ENCODE measurements at places on chromosomes 5 and 9.

GRCh38 chr9:136208675-136209074 is 3.7 kb upstream of the LHX3 start:
- no peak for DNase-seq

DNA sequence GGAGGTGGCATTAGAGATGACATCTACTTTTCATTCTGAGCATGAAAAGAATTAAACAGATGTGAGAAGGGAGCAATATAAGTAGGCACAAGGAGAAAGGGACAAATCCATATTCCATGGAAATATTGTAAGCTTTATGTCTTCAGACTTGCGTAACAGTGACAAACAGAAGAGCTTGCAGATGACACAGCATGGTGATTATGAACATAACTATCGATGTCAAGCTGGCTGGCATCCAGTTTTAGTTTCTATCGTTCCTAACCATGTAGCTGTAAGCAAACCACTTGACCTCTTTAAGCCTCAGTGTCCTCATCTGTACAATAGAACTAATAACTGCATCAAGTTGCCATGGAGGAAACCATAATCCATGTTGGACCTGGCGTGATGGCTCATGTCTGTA is 246.7 kb upstream of the ADRA1B start:
- DNase-seq: peak; percentile 69

DNA sequence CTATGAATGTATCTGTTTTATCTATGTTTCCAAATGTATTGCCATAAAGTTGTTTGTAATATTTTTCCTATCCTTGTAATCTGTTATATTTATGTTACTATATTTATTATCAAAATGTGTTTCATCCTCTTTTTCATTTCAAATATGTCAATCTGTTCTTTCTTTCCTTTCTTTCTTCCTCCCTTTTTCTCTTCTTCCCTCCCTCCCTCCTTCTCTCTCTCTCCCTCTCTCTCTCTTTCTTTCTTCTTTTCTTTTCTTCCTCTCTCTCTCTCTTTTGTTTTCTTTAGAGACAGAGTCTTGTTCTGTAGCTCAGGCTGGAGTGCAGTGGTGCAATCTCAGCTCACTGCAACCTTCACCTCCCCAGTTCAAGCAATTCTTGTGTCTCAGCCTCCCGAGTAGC is 91.3 kb downstream of the GTF3C4 start:
- no peak for DNase-seq

DNA sequence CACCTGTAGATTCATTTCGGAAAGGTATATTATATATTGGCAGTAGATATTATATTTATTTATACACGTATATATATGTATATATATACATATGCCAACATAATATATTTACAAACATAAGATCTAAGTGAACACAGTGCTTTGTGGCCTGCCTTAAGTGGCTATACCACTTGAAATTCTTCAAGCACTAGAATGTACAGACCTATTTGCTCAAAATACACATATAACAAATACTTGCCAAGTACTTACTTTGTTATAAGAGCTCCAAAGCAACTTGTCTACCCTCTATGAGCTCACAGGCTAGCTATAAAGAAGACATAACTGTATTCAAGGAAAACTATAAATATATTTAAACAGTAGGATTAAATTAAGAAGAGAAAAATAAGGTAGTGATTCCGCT is 33.6 kb upstream of the SLC36A1 start:
- DNase-seq: no peak

DNA sequence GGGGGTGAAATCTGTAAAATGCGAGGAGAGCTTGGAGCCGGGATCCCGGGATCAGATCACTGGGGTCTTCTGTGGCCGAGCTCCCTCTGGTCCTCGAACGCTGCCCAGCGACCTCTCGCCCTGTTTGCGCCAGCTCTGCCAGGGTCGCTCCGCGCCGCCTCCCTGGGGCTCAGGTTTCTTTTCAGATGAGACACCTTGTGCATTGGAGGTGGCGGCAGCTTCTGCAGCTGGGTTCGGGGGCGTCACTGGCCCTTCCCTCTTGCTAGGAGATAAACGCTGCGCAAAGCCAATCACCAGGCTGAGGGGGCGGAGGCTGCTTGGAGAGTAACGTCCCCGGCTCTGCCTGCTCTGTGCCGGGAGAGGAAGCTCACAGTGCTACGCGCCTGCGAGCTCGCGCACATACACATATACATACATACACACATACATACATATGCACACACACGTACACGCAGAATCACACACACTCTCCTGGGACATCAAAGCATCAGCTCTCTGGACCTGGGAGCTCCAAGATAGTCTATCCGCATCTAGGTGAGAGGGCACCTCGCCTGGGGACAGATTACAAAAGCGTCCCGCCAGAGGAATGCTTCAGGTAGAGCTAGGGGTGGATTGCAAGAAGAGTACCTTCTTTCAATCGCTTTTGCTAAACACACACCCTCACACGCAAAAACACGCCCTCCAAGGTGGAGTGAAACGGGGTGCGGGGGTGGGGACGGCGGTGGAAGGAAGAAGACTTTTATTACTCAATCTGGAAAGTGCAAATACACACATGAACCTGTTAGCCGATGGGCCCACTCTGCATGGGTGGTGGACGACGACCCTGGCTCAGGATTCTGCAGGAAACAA is at the start of gene ST8SIA4:
Gene ST8SIA4 (minus strand): TSS at position 244 of the 849 bp plus-strand sequence. CDS start 327 bp downstream, outside the sequence.
- peak; percentile 92 for DNase-seq

GRCh38 chr5:79901631-79902030 is 89.4 kb downstream of the MTX3 start:
- no peak for DNase-seq

DNA sequence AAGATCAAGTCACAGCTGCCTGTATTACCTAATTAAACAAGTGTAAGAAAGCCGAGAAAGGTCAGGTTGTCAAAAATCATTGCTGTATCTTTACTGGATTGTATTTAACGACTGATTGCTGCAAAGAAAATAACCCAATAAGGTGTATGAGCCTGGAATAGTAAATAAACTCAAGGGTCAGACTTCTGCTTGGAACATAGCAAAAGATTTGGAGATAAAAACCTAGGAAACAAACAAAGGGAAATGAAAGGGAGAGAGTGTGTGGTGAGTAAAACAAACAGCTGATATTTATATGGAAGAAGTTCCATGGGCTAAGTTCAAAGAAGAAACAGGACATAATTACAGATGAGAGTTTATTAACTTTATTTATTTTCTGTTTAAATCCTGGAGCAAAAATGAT is 354.0 kb downstream of the TLR4 start:
- no peak for DNase-seq

GRCh38 chr9:113475992-113476391 is 12.5 kb downstream of the RGS3 start:
- DNase-seq: no peak

GRCh38 chr9:99831857-99832557 is 10.3 kb downstream of the NR4A3 start:
- no peak for DNase-seq

DNA sequence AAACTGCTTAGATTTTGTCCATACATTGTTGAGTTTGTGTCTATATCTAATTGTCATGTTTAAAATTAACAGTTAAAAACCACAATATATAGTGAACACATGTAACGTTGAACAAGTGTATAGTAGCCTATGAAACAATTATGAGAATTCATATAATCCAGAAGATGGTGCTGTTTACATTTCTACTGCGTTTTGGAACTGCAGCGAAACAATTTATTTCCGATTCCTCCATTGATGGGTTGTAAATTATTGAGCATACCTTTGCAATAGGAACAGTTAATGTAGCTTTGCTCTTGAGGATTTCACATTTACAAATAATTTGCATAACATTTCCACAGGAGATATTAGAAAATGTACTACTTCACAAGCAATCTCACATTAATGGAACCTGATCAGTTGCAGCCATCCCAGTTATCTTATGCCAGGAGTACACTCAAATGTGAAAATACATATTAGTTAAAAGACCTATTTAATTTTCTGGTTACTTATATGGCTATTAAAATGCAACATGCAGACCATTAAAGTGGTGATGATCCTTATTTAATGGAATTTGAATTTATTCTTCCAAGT is 411.8 kb downstream of the CDH10 start:
- DNase-seq: no peak

GRCh38 chr9:133122935-133123611 is 2.0 kb upstream of the RALGDS start:
- DNase-seq: no peak

DNA sequence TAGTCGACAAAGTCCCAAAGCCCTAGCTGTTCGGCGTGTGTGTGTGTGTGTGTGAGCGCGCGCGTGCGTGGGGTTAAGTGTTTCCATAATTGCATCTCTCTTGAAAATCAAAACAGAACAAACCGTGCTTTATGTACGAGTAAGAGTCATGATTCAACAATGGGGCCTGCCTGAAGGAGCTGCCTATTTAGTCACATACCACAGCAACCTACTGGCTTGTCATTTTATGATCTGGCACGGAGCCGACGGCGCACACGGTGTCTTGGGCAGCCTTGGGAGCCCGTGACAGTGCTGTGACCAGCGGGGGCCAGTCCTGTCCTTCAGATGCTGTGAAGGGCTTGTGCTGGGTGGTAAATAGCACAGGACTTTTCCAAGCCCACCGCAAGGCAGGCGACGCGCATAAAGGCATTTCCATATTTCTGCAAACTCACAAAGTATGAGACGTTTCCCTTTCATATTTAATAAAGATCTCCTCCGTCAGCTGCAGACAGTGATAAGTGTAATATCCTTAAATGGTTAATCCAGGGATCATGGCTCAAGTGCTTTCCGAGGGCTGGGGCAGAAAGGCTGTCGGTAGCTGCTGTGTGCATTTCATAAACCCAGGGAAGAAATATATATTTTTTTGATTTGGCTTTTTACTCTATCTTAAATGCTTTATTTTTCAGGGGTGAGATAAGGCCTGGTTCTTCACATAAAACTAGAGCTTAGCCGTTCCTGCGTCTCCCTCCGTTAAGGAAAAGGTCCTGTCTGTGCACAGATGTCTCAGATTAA is 270.2 kb upstream of the IRX1 start:
- DNase-seq: no peak

DNA sequence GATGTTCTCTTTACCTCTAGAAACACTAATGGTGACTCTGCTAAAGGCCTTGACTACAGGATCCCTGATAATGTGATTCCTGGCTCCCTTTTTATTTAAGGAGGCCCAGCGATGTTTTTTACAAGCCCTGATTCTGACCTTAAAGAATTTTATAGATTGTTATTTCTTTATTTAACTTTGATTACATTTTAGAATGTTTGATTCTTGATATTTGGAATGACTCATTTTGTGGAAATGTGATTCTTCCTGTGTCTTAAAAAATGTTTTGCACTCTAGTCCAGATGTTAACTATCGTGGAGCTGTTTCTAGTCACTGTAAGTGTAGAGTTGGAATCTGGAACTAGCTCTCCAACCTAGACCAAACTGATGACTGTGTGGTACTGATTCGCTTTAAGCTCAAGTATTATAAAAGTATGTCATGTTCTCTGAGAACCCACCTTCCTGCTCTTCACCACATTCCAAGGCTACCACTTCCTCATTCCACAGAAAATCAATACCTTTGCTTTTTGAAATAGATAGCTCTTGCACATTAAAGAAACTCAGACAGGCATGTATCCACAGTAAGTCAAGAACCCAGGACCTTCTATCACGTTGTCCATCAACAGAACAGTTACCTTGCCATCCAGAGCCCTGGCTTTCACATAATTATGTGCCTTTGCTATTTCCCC is 65.2 kb downstream of the JMY start:
- DNase-seq: no peak

DNA sequence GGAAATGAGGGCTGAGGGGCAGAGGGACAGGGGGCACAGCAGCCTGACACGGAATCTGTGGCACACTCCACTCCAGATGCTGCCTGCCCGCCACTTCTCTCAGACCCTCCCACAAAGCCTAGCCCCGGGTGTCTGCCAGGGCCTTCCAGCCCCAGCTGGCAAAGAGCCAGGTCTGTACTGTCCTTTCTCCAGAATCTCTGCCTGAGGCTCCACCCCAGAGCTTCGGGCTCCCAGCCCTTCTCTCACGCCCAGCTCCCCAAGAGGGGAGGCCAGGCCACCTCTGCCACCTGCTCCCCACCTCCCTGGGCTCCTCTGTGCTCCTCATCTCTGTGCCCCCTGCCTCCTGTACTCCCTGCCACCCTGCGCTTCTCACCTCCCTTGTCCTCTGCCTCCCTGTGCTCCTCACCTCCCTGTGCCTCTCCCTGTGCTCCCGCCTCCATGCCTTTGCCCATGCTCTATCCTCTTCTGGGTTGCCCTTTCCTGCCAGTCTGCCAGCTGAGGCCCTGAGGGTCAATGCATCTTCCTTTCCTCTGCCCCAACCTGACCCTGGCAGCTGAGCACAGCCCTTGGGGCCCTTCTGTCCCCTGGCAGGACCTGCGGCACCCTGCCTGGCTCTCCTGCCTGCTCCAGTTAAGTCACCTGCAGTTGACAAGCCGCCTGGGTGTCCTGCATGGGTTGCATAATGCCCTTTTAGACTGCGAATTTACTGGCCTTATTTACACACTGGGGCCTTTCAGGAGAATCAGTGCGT is 36.4 kb downstream of the RASGEF1C start:
- DNase-seq: no peak

GRCh38 chr9:32677931-32678330 is 42.5 kb upstream of the TAF1L start:
- DNase-seq: no peak

DNA sequence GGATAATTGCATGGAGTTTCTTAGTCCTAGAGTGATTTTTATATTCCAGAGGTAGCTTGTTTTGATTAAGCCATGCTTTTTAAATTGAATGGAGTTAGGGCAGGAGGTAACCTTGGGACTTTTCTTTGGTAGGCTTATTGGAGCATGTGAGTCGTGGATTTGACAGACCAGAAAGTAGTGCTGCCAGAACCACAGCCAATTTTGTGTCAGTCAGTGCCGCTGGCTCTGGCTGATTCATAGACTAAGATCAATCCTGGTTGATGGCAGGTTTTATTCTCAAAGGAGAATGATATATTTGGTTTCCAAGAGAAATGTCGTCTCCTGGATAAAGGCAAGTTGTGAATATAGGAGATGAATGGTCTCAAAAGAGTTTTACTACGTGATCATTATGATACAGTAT is 20.3 kb downstream of the RAI14 start:
- no peak for DNase-seq

DNA sequence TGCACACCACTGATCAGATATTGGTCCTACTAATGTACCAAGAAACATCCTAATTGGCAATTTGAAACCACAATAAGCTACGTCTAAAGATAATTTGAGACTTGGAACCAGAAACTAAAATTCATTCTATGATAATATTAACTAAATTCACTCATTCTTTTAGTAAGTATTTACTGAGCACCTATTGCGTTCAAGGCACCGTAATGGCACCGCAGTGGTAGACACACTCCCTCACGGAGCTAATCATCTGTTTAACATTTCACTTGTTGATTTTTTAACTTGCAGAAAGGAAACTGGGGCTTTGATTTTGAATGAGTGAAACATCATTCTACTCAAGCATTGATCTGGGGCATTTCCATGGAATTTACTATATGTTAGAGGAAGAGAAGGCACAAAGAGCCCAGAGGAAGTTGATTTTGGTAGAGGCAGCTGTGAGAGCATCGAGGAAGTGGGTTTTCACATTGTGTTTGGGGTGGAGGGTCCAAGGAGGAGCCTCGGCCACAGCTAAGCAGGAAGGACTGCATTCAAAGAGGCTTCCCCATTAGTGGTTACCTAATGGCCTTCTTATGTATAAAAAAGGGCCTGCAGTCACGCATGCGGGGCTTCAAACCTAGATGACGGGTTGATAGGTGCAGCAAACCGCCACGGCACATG is 7.1 kb downstream of the RAPGEF1 start:
- DNase-seq: peak; percentile 88
